Spleen (tissue), 13 donors: ENCODE measurements at places on chromosomes 7 and 10. TPM values are rescaled to one million over a fixed set of nuclear protein-coding genes. Genes with fewer than 3 reads are reported as not detected.

The ASB4 gene
- not detected for polyA plus RNA-seq

DNA sequence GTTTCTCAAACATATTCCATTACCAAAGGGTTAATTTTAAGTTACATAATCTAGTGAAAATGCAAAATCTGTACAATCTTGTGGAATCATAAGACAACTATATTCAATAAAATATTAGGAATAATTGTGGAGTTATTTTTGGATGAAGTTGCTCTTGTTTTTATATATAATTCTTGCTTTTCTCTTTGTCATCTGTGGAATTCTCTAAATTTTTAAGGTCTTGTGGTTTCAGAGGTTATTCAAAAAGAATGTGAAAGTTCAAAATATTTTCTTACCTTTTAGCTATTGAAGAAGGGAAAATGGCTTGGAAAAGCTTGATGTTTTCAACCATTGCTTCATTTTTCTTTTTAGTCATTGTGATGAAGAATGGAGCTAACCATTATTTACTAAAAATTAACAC, 552.1 kb downstream of the TFEC start:
- DNase-seq: no peak

The INA gene
- 0.09 TPM for polyA plus RNA-seq

GRCh38 chr10:6741541-6741941, 161.5 kb upstream of the PRKCQ start:
- DNase-seq: no peak
